Fibroblast of skin of left quadriceps (primary cell): ENCODE measurements at places on chromosomes 4 and X.

GRCh38 chr4:118290951-118291350 lies 61.9 kb downstream of the PRSS12 start:
- DNase-seq, result no peak

- no peak for DNase-seq
Measured at GRCh38 chr4:86890790-86891189, 1.4 kb downstream of the C4orf36 start.

DNA sequence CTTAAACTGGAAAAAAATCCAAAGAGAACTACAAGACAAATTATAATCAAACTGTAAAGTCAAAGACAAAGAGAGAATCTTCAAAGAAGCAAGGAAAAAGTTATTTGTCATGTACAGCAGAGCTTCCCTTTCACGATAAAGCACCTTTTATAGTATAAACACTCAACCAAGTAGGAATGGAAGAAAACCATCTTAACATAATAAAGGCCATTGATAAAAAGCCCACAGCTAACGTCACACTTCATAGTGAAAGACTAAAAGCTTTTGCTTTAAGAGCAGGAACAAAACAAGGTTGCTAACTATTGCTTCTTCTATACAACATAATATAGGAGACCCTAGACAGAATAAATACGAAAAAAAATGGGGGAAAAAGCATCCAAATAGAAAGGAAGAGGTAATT lies 595.7 kb upstream of the POU3F4 start:
- DNase-seq, result no peak

GRCh38 chr4:110247591-110247990 lies 49.2 kb upstream of the ELOVL6 start:
- no peak for DNase-seq

- DNase-seq, result no peak
Measured at GRCh38 chr4:23782778-23783437, 106.9 kb downstream of the PPARGC1A start.

DNA sequence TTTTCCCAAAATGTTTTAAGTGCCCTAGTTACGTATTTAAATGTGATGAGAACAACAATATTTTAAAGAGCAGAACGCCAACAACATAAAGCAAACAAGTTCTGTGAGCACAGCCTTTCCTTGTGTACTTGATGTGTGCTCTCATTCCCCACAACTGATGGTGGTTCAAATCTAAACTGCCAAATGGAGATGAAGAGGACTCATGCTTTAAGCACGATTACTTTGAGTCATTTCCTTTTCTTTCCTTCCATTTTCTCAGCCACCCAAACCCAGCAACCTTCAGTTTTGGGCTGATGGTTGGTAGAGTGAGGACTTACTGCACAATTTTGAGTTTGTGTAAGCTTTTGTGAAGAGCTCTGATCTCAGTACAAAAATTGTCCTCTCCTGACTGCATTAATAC lies 1.7 kb downstream of the NSD2 start:
- DNase-seq, result peak; percentile 41

DNA sequence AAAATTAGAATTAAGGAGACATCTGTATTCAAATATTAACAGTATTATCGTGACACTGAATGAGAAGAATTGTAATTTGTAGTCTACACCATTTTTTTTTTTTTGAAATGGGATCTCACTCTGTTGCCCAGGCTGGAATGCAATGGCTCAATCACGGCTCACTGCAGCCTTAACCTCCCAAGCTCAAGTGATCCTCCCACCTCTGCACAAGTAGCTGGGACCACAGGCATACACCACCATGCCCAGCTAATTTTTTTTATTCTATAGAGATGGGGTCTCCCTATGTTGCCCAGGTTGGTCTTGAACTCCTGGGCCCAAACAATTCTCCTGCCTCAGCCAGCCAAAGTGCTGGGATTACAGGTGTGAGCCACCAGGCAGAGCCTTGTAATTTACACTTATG lies 24.8 kb downstream of the ELF2 start:
- no peak for DNase-seq
